CD4-positive, alpha-beta memory T cell (primary cell): ENCODE measurements at places on chromosomes 11 and 22.

- no peak for DNase-seq
Measured at GRCh38 chr11:114392735-114393667, 7.3 kb downstream of the C11orf71 start.

DNA sequence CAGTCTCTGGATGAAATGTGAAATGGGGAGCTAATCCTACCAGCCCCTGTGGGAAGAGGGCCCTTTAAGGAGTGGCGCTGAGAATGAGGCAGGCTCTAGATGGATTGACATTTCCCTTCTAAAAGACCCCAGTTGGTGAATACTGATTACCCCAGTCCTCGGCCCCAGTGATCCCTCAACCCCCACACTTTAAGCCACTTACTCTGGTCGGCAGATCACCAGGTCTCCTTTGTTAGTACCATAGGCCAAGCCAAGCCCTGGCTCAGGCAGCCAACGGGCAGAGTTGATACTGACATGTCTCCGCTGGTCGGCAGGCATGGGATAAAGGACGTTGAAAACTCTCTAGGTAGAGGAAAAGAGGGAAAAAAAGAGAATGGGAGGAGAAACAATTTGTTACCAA is 26.1 kb upstream of the CHRM4 start:
- no peak for DNase-seq

- no peak for DNase-seq
Measured at GRCh38 chr11:6655020-6655789, 404 bp downstream of the DCHS1 start.

DNA sequence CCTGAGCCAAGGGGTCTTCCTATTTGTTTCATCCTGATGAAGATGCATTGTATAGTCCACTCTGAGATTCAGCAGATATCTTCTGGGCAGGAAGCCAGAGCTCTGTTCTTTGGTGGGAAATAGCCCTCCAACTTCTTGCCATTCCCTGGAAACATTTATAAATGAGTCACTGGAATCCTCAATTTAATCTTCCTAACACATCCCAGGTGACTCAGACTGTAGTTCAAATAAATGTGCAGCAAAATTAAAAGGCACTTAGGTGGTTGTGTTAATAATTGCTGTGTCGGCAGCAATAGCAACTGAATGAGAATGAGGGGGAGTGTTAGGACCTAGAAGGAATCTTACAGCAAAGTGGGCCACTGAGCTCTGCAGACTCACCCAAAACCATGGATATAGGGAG is 108.6 kb downstream of the INSC start:
- DNase-seq = no peak

DNA sequence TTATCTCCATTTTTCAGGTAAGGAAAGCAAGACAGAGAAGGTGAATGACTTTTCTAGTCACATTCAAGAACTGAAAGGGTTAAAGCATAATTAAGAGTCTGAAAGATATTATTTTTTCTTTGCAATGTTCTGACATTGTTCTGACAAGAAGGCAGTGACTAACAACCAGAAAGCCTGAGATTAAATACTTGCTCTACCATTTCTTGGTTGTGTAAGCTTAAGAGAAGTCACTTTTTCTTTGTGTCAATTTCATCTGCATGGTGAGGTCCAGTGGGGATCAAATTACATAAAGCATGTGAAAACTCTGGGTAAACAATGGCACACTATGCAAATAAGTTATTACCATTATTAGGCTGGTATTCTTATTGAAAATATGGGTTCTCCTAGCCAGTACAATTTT is 73.7 kb downstream of the PHF21A start:
- no peak for DNase-seq

DNA sequence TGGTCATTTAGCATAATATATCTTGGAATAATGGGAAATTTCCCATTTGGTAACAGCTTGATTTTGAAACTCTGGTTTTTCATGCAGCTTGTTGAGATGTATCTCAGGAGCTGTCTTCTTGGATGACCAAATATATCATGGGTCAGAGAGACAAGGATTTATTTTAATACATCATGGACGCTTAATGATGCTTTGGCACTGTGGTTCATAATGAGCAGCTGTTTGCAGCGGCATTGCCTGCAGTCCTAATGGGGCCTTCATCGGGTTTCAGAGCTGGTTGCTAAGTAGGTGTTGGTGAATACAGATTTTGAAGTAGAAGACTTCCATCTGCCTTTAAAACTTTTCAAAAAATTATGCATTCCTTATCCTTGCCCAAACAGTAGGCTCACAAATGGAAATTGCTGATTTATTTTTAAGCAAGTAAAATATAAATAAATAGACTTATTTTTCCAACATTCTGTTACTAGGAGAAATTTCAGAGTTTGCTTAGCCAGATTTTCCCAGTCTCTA is 389.5 kb upstream of the FAT3 start:
- no peak for DNase-seq

- no peak for DNase-seq
Measured at GRCh38 chr11:115167456-115167855, 336.8 kb downstream of the CADM1 start.

DNA sequence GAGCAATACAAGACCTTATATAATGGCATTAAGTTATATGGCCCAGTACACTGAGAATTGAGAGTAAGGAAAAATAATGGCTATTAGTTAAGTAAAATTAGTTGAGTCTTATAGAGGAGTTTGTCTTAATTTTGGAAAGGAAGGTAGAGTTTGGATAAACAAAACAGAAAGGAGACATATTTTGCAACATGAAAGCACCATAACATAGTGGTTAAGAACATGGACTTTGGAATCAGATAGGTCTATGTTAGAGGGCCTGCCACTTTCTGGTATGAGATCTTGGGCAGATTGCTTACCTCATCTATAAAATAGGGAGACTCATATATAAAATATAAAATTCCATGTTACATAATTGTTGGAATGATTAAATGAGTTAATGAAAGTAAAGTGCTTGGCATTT is 68.9 kb downstream of the CSTPP1 start:
- no peak for DNase-seq

DNA sequence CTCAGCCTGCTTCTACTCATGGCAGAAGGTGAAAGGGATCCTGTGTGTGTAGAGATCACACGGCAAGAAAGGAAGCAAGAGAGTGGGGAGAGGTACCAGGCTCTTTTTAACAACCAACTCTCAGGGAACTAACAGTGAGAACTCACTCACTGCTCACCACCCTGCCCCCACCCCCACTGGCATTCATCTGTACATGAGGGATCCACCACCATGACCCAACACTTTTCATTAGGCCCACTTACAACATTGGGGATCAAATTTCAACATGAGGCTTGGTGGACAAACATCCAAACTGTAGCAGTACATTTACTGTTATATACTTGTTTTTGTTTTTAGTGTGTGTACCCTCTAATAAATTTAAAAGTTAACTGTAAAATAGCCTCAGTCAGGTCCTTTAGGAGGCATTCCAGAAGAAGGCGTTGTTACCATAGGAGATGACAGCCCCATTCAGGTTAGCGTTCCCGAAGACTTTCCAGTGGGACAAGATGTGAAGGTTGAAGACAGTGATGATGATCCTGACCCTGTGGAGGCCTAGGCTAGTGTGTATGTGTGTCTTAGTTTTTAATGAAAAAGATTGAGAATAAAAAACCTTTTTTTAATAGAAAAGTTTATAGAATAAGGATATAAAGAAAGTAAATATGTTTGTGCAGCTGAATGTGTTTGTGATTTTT is 11.3 kb downstream of the CUL5 start:
- no peak for DNase-seq

DNA sequence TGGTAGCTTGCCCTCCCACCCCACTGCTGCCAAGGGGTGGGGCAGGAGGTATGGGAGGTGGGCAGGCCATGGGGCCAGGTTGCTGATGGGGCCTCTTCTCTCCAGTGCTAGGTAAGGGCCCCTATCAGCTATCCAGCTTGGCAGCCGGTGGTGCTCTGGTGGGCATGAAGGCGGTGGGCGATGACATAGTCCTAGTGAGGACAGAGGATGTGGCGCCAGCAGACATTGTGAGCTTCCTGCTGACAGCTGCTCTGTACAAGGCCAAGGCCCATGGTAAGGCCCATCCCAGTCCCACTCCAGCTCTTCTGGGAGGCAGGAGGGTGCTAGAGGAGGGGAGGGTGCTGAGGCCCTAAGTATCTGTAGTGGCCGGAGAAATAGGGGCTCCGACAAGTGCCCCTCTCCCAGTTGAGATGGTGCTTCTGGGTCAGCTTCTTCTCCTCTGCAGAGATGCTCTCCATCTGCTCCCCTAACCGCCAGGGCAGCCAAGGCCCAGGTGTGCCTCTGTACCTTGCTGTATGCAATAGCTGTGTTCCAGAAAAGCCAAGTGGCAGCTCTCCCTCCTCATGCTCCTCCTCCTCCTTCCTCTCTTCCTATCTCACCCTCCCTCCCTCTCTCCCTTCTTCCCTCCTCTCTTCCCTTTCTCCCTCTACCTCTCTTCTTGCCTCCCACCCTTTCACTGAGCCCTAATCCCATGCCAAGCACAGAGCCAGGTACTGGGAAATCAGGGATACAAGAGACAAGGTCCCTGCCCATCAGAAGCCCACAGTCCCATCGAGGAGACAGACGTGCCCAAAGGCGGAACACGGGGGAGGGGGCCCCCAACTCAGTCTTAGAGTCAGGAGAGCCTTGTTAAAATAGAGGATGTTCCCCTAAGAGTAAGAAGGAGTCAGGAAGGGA is 55.3 kb downstream of the OTOG start:
- DNase-seq = no peak

GRCh38 chr11:134100171-134100570 is 31.3 kb downstream of the JAM3 start:
- DNase-seq = no peak

- DNase-seq = no peak
Measured at GRCh38 chr11:46669711-46670139, 30.7 kb downstream of the ARHGAP1 start.

- no peak for DNase-seq
Measured at GRCh38 chr11:105144887-105145286, 5.3 kb upstream of the CARD18 start.

DNA sequence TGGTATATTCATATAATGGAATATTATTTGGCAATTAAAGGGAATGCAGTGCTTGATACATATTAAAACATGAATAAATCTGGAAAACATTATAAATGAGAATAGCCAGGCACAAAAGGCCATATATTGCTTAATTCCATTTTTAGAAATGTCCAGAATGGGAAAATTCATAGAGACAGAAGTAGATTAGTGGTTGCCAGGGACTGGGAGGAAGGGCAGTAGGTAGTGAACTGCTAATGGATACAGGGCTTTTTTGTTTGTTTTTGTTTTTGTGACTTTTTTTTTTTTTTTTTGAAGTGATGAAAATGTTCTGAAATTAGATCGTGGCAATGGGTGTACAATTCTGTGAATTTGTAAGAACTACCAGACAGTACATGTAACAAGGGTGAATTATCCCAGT is 86.1 kb downstream of the YAP1 start:
- no peak for DNase-seq

GRCh38 chr11:16902781-16903378 is 111.3 kb downstream of the PLEKHA7 start:
- DNase-seq = no peak

DNA sequence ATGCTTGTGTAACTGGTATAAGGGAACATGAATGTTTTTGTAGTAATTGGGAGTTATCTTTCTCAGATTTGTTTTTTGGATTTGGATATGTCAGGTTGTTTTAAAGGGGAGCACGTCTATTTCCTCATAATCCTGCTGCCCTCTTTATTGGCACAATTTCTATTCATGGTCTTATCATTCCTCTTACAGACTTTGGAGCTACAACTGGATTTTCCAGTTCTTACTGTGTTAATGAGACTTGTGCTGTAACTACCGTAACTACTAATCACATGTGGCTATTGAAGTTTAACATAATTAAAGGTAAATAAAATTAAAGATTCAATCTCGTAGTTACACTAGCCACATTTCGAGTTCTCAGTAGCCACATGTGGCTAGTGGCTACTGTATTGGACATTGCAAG is 1.9 kb downstream of the FDX1 start:
- no peak for DNase-seq

DNA sequence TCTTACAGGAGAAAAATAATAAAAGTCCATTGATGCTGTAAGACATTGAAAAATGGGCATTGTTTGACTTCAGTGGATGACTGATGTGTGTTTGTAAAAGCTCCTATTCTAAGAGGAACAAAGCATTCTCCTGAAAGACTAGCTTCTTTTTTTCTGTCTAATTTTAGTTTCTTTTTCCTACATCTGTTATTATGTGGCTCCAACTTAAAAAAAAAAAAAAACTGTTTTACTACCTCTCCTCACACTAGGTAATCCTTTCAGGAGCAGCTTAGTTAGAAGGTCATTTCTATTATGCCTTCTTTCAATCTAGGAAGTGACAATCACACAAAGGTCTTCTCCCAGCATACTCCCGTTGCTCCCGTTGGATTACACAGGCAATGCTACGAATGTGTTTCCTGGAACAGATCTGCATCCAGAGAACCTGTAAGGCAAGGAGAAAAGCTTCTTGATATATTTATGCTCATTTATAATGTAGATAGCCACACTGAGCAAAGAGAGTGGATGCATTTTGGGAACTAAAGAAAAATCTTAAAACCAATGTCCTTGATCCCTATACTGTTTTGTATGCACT is 595.1 kb upstream of the CCDC179 start:
- no peak for DNase-seq

GRCh38 chr11:121419836-121420235 is 32.3 kb upstream of the SORL1 start:
- DNase-seq = no peak

GRCh38 chr22:47422736-47423135 is 660.3 kb downstream of the TBC1D22A start:
- no peak for DNase-seq

DNA sequence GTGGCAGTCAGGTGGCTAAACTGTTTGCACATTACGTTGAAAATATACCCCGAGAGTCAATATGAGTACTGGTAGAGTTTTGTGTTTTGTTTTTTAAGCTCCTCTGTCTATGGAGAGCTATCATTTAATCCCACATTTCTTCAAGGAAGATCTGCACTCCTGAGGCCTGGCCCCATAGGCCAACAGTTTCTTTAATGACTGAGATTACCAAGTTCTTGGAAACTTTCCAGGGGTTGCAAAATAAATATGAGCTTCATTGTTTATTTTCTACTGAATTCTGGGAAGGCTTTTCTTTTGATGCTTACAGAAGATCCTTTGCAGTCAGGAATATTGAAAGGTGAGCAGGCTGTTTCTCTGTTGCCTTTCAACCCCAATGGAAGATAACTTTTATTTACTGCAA is 452.0 kb downstream of the JRKL start:
- DNase-seq = no peak

- no peak for DNase-seq
Measured at GRCh38 chr11:94860333-94860732, 92.2 kb downstream of the AMOTL1 start.

DNA sequence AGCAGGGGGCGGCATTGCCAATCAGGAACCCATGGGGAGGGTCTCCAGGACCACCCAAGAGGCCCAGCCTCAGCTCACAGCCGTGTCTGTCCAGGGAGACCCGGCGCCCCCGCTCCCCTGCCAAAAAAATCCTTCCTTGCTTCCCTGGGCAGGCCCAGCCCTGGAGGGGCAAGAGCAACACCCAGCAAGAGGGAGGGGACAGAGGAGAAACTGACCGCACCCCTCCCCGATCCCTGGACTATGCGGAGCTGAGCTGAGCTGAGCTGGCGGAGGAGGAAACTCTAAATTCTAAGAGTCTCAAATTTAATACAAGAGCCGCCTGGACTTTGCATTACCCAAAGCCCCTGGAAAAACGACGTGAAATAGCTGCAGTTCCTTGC is 52.0 kb upstream of the SHISAL1 start:
- no peak for DNase-seq
